ENCODE measurements at places on chromosomes 2 and 18.

- DNase-seq = no peak
Observed at GRCh38 chr18:74450626-74451025, 6.5 kb downstream of the DIPK1C start.

DNA sequence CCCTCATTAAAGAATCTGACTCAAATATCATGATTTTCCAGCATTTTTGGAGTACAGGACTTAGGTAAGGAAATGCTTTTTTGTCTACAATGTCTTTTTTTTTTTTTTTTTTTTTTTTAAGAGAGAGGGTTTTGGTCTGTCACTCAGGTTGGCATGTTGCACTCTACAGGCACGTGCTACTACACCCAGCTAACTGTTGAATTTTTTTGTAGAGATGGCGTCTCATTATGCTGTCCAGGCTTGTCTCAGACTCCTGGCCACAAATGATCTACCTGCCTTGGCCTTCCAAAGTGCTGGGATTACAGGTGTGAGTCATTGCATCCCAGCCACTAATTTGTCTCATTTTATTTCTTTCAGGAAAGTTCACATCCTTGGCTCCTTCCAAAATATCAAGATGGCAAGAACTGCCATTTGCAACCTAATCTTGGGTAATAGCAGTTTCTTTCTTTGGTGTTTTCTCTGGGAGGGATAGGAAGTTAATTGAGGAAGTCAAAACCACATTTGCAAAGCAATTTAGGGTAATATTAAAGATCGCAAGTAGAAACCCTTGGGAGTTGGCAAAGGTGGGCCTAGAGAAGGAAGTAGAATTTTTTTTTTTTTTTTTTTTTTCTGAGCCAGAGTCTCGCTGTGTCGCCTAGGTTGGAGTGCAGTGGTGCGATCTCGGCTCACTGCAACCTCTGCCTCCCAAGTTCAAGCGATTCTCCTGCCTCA is 15.5 kb downstream of the PNO1 start:
- DNase-seq = no peak

DNA sequence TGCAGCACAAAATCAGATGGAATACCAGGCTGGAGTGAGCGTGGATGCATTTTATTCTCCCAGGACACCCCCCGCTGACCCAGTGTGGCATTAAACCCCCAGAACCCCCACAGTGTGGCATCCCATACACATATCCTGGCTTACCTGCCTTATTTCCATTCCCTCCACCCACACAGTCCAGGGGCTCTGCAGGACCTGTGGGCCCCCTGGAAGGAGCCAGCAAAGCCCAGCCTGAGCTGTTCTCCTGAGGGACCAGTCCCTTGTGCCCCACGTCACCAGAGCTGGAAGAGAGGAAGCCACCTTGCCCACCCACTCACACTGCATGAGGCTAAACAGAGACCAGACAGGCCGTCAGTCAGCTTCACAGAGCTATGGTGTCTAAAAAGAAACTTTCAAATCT is 20.1 kb downstream of the ST8SIA5 start:
- no peak for DNase-seq

- DNase-seq = peak; percentile 56
Observed at GRCh38 chr2:197908990-197909776, 104.8 kb downstream of the PLCL1 start.

DNA sequence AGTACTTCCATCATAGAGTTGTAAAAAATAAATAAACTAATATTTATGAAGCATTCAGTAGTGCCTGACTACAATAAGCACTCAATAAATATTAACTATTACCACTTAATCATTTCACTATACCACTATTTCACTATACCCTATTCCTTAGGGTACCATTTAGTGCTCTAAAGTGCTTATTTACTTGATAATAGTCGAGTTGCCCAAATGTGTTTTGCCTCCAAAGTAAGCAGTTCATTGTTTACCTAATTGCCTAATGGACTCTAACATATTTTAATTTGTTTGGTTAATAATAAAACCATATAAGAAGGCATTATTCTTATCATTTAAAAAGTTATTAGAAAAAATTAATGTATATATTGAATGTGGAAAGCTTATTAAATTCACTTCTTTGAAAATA is 33.0 kb upstream of the MAP2 start:
- no peak for DNase-seq

DNA sequence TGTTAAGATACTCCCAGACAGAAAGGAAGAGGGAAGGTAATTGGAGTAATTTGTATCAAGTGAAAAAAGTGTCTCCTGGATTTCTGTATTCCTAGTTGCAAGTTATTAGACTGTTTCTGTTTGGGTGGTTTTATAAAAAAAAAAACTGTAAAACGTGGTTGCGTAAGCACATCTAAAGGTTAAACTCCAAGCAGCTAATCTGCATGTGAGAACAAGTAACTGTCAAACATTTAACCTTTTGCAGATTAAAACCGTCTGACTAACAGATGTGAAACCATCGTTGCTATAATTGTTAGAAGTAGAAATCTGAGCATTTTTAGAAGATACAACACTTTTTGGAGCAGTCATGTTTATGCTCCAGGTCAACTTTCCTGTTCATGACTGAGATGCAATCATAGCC is 72.3 kb downstream of the AFF3 start:
- DNase-seq = no peak

DNA sequence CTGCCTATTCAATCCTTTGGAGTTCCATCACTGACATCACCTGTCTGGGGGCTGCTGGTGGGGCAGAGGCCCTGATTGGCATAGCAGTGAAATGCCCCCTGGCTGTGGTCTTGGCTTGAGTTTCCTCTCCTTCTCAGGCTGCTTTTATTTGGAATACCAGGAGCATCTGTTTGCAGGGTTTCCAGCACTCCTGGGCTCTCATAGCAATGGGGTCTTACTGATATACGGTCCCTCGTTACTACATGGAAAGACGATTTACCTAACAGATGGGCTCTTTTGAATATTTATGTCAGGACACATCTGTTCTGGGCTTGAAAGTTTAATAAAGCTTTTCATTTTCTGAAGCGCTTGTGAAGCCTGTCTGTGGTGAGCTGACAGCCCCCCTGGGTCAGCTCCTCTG is 230.3 kb downstream of the SLC4A3 start:
- DNase-seq = no peak

DNA sequence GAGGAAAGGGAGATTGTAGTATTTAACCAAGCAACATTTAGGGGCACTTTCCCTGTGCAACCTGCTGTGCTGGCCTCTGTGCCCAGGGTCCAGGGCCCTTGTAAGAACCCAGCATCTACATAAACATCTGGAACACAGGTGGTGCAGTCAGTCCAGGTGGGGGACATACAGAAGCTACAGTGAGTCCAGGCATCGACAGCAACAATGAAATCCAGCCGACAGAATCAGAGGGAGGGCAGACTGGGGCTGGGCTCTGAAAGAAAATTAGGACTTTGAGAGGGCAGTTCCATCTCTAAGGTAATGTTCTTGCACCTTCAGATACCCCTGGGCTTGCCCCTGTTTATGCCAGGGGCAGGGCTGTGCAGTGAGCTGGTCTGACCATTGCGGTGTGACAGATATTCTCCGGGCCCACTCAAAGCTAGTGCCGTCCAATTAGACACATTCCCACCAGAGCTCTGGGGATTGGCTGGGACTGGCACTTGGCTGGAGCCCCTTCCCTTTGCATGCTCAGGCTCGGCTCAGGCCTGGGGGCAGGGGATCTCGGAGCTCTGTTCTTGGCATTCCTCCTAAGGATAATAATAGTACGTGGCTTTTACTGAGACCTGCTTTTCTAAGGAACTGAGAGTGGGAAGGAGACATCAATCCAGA is 5.4 kb downstream of the LBH start:
- DNase-seq = no peak

GRCh38 chr2:40360652-40361051 is 91.2 kb downstream of the SLC8A1 start:
- no peak for DNase-seq

DNA sequence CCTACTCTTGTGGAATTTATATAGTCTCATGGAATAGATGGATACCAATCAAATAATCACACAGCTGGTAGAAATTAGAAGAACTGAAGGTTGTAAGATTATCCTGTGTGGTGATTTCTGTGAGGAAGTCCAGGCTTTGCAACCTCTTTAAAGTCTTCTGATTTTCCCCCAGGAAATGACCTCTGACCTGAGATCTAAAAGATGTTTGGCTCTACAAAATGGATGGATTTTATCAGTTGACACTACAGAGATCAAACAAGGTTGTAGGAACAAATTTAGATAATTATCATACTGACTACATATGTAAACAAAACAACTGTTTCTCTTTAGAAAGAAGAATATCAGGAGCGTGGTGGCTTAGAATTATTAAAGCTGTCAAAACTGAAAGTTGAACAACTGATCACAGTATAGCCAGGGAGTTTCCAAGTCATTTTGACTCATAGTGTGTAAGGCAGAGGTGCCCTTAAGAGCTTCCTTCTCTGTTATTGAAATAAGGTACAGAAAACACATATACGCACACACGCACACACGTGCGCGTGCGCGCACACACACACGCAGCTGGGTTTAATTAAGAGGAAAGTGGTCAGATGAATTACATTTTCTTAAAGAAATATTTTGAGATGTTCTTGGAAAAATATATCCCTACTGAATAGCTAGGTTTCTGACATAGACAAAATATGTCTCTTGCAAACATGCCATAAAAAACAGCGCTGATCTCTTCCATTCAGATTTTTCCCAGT is 35.5 kb upstream of the PELI1 start:
- DNase-seq = no peak

DNA sequence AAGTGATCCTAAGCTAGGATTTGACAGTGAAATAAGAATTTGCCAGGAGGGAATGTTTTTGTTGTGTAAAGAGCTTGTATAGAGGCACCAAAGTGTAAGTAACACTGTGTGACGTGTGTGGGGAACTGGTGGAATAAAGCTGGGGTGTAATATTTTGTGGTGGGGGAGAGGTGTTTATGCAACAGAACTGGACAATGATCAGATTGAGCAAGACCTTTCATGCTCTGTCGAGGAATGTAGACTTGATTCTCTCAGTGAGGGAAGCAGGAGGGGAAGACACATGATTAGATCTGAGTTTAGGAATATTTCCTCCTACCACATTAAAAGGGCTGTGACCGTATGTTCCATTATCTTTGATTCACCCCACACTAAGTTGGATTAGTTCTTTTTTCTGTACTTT is 43.6 kb downstream of the EFEMP1 start:
- no peak for DNase-seq

GRCh38 chr18:47595831-47596501 is 334.5 kb downstream of the SMAD2 start:
- DNase-seq = no peak

GRCh38 chr2:19238440-19239060 is 119.9 kb downstream of the OSR1 start:
- peak; percentile 32 for DNase-seq

DNA sequence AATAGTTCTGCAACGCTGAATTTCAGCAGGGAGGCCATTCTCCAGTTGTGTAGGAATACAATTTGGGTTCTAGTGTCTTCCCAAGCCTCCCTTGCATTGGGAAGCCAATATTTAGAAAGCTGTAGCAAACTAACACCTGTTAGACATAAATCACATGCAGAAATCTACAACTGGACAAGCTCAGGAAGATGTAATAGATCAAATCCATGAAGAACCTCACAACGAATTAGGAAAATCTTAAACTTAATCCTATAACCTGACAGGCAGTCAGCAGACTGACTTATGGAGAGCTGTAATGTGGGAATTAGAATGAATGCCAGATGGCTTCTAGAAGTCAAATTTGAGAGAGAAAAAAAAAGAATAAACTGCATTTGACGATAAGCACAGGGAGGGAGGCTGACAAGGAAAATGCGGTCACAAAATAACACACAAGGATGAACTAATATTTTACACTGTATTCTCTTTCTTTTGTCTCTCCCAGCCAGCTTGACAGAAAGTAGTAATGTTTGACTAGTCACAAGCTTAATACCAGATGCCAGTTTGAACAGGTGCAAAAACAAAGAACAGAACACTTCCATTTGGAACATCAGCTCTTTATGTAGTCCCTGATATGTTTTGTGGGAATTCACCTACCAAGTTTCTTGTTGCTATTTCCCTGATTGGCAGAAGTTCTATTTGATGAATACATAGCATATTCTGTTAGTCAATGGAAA is 50.8 kb upstream of the FANCL start:
- DNase-seq = no peak

DNA sequence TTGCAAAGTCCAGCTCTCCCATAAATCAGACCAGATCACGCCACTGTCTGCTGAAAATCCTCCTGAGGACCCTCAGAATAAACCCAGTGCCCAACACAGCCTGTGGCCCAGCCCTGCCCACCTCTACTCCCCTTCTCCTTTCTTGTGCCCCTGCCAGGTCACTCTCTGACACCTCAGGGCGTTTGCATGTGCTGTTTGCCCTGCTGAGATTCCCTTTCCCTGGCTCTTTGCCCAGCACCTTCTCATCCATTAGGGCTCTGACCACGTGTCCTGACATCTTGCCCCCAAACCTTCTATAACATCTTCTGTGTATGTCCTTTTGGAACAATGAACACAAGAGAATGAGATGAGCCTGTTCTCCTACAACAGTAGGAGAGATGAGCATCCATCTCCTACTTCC is 18.5 kb upstream of the NMUR1 start:
- no peak for DNase-seq

- peak; percentile 63 for DNase-seq
Observed at GRCh38 chr2:224982910-224983711, 59.2 kb downstream of the DOCK10 start.

GRCh38 chr2:46328291-46328690 is 31.1 kb downstream of the EPAS1 start:
- no peak for DNase-seq

DNA sequence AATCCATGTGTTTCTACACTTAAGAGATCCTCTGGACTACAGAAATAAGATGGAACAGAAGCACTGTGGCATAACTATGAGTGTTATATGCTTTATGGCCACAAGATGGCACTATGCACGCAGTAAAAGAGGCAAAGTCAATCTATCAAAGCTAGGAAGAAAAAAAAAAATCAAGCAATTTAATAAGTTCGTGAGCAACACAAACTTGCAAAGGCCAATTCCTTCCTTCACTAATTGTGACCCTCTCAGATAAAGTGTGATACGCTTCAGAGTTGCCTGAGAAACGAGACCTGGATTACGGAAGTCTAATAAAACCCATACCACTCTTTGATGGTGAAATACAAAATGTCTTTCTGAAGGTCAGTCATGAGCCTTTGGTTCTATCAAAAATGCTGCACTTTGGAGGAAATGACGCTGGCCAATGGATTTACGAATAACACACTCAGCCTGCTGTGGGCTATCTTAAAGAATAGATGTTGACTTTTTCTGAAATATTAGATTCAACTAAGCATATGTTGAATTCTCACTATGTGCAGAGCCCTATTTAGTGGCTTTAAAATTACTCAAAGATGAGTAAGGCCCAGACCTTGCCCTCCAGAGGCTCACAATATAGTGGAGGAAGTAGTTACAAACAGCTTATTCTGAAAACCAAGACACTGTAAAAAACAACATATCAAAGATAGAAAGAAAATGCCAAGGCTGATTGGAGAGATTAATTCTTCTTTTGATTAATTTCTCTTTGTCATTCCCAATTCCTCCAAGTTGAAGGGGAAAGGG is 35.5 kb upstream of the TTR start:
- peak; percentile 71 for DNase-seq

GRCh38 chr2:125280265-125280664 is 1255.2 kb downstream of the CNTNAP5 start:
- DNase-seq = no peak

GRCh38 chr18:58605027-58606020 is 23.6 kb downstream of the ALPK2 start:
- peak; percentile 94 for DNase-seq

Measured in brain microvascular endothelial cell (primary cell).